ENCODE measurements at places on chromosomes 4 and X.

- DNase-seq, result no peak
Measured at GRCh38 chr4:54496412-54496811, 161.3 kb upstream of the KIT start.

- no peak for DNase-seq
Measured at GRCh38 chr4:10192331-10192730, 75.7 kb upstream of the WDR1 start.

DNA sequence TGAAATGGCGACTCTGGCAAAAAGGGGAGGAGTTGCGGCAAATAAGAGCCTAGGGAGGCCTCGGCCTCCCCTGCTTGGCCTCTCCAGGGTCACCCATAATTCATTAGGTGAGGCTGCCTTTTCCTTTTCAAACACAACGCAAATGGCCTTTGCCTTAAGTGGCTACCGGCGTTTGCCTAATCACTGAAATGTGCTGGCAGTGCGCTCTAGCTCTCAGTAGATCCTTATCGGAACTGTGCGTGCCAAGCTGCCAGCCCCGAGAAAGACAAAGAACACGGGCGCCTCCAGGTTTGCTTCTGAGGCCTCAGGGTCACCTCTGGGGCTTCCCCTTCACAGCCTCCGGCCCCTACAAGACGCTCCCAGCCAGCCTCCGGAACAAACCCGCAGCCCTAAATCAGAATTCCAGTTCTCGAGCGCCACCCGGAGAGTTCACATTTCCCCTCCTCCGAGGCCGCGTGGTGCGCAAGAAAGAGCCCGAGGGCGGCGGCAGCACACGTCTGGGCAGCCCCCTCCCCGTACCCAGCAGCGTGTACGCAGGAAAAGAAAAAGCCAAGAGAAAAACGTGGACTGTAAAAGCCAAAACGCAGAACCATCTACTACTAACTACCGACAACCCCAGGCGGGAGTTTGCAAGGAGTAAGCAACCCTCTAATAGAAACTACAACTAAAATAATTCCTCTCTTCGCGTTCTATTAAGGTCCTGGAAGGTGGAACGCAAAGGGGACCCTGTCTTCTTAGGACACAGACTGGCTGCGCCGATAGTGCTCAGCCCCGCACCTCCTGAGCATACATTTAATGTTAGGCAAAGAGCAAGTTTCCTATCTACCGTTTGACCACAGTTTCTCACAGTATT, 76.5 kb upstream of the BCOR start:
- DNase-seq, result peak; percentile 61

- no peak for DNase-seq
Measured at GRCh38 chr4:151139814-151140213, 40.4 kb downstream of the RPS3A start.

DNA sequence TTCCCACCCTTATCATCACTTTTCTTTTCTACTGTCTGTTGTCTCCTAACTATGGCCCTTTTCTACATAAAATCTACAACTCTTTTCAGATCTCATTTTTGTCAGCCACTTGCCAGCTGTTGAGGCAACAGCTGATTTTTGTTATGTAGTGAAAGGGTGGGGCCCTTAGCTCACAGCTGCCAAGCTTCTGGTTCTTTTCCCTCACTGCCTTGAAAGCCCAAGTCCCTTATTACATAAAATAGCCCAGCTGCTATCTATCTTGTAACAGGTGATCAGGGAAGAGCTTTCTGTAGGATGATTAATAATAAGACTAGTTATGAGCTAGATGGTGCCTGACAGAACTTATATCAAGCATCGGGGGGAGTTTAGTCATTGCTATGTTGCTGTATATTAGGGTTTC, 45.9 kb downstream of the ADGRL3 start:
- DNase-seq, result peak; percentile 67

GRCh38 chr4:95857761-95858160, 17.9 kb downstream of the PDHA2 start:
- no peak for DNase-seq

DNA sequence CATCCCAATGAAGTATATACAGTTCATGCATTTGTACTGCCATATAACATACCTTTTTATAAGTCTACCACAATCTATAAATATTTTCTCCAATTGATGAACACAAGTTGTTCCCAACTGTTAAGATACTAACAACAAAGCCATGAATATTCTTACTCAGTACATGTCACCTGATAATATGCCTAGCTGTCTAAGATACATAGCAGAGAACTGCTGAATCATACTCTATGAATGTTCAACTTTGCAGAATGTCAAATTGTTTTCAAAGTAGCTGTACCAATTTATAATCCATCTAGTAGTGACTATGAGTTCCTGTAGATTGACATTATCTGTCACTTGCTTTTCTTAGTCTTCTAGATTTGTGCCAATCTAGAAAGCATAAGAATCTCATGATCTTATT, 84.9 kb downstream of the RAB28 start:
- DNase-seq, result no peak

GRCh38 chr4:157372154-157372553, 151.6 kb downstream of the GRIA2 start:
- DNase-seq, result no peak

DNA sequence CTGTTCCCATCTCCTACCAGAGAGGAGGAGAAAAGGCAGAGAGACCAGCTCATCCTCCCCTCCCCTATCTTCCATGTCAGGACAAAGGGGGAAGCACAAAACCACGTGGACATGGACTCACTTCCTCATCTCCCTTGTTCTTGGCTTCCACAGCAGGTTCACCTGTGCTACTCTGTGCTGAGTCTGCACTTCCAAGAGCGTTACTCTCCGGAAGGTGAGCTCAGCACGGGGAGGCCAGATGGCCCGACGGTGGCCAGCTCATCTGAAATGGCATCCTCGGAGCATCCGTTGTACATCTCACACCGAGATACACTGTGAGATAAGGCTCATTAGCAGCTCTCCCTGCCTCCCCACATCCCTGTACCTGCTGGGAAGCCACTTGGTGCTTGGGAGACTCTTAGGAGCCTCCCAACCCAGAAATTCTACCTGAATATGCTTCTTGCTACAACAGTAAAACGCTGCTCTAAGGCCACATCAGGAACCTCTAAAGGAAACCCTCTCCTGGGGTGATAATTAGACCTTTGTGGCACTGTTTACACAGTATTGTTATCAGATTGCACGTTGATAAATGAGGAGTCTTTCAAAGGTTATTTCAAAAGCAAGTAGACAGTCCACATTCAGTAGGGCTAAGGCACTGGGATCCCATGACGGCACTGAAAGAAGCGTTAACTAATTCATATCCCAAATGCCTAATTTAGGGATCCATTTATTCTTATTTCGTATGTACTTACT, 19.4 kb downstream of the LGI2 start:
- peak; percentile 45 for DNase-seq

GRCh38 chrX:148270499-148270898, 229.9 kb upstream of the AFF2 start:
- DNase-seq, result no peak

DNA sequence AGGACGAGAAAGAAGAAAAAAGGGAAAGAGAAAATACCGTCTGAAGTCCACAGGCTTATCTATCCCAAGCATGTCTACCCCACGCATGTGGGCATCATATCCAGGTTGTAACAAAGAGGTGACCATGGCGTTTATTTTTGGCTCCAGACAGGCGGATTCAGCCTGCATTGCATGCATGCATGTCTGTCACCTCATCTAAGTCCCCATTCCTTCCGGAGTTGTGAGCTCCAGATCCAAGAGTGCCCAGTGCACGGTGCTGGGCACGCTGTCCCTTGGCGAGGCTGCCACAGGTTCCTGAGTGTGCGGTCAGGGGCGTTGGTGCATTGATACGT, 905 bp upstream of the GALNTL6 start:
- DNase-seq, result no peak

GRCh38 chr4:1792832-1793495, at the start of gene FGFR3:
TSS of gene FGFR3 (plus strand) at chr4:1793293. CDS start at chr4:1793935, 642 bp downstream.
- DNase-seq, result peak; percentile 50

GRCh38 chr4:186651181-186651603, 72.5 kb downstream of the FAT1 start:
- no peak for DNase-seq

- no peak for DNase-seq
Measured at GRCh38 chr4:96145601-96146000, 305.7 kb downstream of the PDHA2 start.

DNA sequence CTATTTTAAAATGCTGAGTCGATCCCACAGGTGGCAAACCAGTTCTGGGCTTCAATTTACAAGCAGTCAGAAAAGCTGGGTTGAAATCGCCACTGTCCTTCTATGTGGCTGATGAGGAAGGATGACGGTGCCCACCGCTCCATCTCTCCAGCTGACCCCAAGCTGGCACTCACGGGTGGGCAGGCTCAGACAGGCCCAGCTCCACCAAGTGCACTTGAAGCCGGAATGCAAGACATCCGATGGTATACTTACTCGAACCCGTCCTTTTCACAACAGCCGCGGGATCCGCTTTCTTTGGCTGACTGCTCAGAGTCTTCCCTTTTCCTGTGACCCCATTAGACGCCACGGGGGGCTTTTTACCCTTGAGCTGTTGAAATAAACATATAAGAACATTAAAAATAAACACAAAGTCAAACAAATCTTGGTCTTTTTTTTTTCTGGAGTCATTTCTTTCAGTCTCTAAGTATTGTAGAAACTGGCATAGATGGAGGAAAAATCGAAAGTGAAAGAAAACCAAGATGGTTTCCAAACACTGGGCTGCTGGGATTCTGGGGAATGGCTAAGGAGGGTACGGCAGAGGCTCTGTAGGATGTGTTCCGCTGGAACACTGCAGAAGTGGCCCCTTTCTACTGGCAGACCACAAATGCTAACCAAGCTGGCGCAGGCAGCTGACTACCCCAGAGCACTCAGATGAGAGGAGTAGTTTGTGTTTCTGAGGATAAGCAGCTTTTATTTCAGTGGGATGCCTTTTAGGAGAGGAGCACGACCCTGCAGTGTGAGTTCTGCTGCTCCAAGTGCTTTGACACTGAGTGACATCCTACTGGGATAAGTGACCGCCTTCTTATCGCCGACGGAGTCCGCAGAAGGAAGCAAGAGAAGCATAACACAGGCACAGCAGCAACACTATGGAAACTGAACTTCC, 160.9 kb downstream of the AFAP1 start:
- DNase-seq, result no peak

DNA sequence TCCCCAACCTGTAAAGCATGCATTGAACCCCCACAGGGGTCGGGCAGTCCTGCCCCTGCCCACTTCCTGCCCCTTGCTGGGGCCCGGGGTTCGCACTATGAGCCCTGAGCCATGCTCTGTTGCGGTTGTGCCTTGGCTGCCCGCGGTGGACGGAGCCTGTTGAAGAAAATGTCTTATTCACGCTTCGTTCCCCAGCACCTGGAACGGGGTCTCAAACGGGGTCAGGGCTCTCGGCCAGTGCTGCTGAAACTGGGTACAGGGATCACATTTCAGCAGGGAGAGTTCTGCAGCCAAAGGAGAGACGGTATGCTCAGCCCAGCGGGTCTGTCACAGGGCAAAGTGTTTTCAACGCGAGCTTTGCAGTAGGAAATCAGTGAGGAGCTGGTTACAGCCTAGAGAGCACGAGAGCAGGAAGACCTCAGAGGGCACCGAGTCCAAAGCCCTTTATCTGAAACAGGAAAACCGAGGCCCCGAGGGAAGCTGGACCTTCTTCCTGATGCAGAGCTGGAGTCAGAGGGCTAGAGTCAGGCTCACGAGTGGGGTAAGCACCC, 46.3 kb upstream of the AFAP1 start:
- DNase-seq, result no peak

DNA sequence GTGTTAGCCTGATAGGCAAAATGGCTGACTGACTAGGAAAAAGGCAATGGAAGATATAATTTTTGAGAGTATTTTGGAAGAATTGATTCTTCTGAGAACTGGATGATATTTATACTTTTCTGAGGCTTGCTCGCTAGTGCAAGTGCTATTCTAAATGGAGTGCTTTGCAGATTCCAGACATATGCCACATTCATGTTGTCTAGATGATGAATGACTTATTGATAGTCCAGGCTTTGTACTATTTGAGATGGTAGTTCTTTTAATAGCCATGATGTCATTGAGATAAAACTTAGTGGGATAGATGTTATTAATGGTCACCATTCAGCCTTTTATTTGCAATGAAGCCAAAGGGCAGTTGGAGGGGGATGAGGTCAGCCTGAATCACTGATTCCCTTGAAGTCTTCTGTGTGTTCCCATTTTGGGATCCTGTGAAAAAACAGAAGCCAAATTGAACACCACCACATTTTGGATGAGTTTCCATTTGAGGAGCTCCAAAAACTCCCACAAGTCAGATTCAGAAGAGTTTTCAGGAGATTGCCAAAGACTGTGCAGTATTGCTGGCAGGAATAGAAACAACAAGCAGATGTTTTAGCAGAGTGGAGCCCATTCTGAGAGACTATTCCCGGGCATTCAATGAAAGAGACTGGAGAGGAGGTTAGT, 184.1 kb downstream of the IL1RAPL2 start:
- no peak for DNase-seq

GRCh38 chr4:152257601-152258066, 278.3 kb downstream of the FBXW7 start:
- DNase-seq, result no peak

- DNase-seq, result peak; percentile 30
Measured at GRCh38 chr4:118265312-118266144, 87.3 kb downstream of the PRSS12 start.

DNA sequence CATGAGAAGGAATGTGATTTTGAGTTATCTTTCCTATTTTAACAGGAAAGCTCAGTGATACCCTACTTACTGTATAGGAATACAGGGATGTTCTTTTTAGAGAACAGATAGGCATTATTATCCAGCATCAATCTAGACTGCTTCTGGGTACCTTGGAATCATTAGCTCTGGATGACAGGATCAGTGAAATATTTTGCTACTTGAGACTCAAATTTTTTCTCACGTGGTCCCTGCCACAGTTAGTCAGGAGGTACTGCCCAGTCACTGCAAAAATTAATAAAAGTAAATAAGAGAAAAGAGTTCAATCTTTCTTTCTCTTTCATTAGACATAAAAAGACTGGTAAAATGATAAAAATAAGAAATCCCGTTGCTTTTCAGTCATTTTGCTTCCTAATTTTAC, 5.5 kb downstream of the ZNF827 start:
- DNase-seq, result no peak

GRCh38 chrX:79412166-79412565, 45.0 kb upstream of the ITM2A start:
- DNase-seq, result no peak

DNA sequence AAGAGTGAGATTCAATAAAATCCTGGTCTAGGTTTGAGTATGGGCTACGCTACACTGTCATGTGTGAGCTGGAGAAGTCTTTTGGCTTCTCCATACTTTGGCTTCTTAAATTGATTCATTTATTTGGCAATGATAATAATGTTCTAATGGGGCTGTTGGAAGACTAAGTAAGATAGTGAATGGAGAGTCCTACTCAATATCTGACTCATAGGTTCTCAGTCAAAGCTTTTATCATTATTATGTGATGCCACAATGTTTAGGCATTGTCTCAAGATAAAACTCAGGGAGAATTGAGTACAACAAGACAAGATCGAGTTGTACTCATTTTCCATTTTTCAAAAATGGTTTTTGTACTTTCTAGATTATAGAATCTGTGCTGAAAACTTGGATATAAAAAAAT, 92.5 kb upstream of the VEGFC start:
- no peak for DNase-seq

DNA sequence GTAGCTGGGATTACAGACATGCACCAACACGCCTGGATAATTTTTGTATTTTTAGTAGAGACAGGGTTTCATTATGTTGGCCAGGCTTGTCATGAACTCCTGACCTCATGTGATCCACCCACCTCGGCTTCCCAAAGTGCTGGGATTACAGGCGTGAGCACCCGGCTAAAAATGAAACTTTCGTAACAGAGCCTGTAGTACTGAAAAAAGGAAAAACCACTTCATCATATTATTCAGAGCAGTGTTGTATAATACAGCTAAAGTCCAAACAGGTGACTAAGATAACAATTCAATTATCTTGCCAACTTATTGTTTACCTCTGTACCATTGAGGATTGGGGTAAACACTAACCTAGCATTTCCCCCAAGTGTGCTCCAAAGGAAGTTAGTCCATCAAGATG, 43.9 kb upstream of the HPRT1 start:
- DNase-seq, result no peak

Measured in NCI-H2171 treated with DMSO at 0.1 percent for 48 hours (cell line).